ENCODE measurements at places on chromosomes 1 and 21.

GRCh38 chr1:54973205-54973921 lies 7.1 kb upstream of the TMEM61 start:
- no peak for DNase-seq

- DNase-seq = no peak
These were observed 60.5 kb downstream of the DMAP1 start for GRCh38 chr1:44273560-44274350.

DNA sequence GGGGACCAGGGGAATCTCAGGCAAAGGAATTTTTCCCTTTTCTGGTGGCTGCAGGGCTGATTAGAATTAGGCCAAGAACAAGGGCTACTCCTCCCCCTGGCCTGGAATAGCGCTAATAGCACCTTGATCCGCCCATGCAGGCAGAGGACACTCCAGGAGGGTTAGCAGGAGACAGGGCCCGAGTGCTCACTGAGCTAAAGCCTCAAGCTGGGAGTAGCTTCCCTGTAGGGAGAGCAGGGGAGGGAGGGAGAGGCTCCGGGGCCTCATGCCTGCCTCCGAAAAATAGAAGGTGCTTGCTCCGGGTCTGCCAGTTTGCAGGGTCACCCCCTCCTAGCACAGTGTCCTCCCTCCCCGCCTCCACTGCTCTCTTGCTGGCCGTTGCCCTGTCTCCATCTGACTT lies 3.8 kb downstream of the PTPN7 start:
- no peak for DNase-seq

DNA sequence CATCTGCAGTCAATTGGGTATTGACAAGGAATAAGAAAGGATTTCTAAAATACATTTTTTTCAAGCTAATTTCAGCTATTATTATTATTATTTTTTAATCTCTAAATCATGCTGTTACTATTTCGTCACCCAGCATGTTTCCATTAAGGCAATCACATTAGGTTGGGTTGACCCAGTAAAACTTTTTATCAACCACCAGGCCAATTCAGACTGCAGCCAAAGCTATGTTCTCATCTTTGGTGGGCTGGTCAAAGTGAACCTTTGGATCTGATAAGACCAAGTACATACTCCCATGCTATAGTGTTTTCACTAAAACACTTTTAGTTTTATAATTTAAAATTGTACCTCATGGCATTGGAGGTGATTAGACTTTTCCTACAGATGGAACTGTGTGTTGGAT lies 198.6 kb downstream of the PBX1 start:
- DNase-seq = no peak

GRCh38 chr1:55386456-55386855 lies 171.3 kb upstream of the USP24 start:
- no peak for DNase-seq

- DNase-seq = no peak
These were observed 166.8 kb downstream of the HIVEP3 start for GRCh38 chr1:41751804-41752513.

DNA sequence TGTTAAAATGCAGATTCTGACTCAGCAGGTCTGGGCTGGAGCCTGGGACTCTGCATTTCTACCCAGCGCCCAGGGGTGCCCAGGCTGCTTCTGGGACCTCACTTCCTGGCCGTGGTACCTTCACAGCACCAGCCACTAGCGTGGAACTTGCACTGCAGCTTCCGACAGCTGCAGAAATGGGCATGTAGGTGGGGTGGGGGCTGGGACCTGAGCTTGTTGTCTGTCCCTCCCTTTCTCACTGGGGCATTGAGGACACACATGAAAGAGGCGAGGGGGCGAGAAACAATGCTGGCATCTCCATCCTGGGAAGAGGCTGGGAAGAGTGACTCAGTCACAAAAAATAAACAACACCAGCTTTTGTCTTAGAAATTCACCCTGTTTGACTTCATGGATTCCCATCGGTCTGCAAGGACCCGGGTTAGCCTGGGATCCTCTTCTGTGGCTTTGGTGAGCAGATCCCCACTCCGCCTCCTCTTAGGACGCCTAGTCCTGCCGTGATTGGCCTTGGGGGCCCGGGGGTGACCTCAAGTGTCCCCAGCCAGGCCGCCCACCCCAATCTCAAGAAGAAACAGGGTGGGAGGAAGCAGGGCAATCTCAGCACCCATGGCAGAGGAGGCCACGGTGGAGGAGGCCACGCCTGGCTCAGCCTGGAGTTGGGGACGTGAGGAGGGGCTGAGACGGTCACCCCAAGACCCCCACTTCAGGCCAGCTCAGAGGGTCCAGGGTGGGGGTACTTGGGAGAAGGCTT lies 29.9 kb upstream of the POFUT2 start:
- DNase-seq = no peak

- DNase-seq = no peak
These were observed 108.9 kb downstream of the PEX14 start for GRCh38 chr1:10583641-10584040.

- no peak for DNase-seq
These were observed 1046.2 kb downstream of the KCNT2 start for GRCh38 chr1:195562074-195562473.

DNA sequence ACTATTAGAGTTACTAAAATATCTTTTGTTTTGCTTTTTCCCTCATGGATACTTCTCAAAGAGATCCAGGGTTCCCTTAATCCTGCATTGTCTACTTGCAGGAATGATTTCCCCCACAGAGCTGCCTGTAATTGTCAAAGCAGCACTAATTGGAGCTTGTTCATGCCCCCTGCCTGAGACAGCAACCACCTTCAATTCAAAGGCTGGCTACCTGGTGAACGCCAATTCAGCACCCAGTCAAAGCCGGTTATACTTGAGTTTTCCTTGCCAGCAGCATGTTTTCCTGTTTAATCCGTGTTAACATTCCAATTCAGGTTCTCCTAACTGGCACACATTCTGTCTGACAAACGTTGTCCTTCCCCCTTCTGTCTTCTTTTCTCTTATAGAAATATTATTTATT lies 382.9 kb downstream of the NTNG1 start:
- DNase-seq = no peak

GRCh38 chr21:18801468-18801867 lies 397.9 kb upstream of the TMPRSS15 start:
- DNase-seq = no peak

DNA sequence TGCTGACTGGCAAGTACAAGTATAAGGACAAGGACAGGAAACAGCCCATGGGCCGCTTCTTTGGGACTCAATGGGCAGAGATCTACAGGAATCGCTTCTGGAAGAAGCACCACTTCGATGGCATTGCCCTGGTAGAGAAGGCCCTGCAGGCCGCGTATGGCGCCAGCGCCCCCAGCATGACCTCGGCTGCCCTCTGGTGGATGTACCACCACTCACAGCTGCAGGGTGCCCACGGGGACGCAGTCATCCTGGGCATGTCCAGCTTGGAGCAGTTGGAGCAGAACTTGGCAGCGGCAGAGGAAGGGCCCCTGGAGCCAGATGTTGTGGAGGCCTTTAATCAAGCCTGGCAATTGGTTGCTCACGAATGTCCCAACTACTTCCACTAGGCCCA lies 32.0 kb downstream of the SLC16A1 start:
- no peak for DNase-seq

DNA sequence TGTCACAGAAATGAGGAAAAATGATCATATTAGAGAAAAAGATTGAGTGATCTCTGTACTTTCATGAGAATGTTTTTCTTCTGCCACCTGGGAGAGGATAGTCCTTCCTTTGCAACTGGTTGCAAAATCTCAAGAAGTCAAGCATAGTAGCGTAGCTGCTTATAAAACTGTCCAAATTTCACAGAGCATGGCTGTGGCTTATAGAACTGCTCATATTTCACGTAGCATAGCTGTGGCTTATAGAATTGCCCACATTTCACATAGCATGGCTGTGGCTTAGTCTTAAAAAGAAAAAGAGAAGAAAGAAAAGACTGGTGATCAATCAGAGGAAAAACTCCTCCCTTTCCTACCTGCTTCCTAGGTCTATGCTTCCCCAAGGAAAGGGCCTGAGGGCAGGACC lies 329.5 kb downstream of the SIPA1L2 start:
- DNase-seq = no peak

DNA sequence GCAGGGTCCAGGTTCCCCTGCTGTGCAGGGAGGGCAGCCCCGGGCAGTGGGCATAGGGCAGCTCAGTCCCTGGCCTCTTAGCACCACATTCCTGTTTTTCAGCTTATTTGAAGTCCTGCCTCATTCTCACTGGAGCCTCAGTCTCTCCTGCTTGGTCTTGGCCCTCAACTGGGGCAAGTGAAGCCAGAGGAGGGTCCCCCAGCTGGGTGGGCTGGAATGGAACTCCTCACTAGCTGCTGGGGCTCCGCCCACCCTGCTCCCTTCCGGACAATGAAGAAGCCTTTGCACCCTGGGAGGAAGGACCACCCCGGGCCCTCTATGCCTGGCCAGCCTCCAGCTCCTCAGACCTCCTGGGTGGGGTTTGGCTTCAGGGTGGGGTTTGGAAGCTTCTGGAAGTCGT lies 32.8 kb upstream of the LHX4 start:
- no peak for DNase-seq

- DNase-seq = no peak
These were observed 107.0 kb downstream of the GALNT2 start for GRCh38 chr1:230174041-230174440.

- DNase-seq = no peak
These were observed 79.6 kb downstream of the LTN1 start for GRCh38 chr21:28913071-28913470.

- DNase-seq = no peak
These were observed 100.0 kb downstream of the ABCA4 start for GRCh38 chr1:94020764-94021579.

GRCh38 chr1:178942285-178943198 lies 71.7 kb upstream of the ANGPTL1 start:
- no peak for DNase-seq

GRCh38 chr1:40808002-40808401 lies 24.4 kb downstream of the KCNQ4 start:
- no peak for DNase-seq

- DNase-seq = no peak
These were observed 402.2 kb upstream of the RUNX1 start for GRCh38 chr21:35451276-35451675.

DNA sequence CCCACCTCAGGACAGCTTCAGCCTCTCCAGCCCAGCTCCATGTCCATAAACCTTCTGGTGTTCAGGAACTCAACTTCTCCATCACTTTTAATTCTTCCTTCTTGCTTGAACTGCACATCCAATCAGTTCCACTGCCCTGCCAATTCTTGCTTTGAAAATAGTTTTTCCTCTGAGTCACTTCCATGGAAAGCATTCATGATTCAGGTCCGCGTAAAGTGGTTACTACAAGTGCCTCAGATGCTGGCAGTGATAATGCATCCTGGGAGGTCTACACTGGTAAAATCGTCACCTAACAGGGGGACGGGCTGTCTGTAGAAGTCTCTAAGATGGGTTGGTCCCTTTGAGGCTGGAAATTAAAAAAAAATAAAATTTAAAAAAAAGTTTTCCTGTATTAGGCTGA lies 25.9 kb upstream of the RCAN1 start:
- no peak for DNase-seq

DNA sequence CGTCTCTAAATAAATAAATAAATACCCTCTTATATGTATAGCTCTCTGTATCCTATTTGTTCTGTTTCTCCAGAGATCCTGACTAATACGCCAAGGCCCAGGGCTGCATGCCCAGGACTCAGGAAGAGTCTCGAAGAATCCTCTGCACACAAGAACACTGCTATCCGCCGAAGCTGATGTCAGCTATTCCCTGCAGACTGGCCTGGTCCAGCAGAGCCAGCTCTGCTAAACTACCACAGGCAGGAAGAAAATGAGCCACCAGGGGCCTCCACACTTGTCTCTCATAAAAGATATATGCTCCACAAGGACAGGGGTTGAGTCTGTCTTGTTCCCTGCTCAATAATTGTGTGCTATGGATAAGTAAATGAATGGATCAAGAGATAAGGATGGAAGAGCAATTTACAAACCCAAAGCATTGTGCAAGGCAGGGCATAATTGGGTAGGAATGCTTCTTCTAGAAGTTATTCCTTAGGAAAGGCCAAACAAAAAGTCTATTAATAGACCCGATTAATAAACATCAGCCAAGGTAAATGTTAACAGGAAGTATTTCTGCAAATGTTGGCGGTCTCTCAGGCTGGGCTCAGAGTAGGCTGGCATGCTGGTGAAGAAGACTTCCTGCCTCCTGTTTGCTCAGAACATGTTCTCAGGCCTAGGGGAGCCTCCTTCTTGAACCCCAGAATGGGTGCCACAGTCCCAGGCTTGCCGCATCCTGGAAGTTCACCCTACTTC lies 26.3 kb upstream of the MAN1C1 start:
- DNase-seq = no peak

DNA sequence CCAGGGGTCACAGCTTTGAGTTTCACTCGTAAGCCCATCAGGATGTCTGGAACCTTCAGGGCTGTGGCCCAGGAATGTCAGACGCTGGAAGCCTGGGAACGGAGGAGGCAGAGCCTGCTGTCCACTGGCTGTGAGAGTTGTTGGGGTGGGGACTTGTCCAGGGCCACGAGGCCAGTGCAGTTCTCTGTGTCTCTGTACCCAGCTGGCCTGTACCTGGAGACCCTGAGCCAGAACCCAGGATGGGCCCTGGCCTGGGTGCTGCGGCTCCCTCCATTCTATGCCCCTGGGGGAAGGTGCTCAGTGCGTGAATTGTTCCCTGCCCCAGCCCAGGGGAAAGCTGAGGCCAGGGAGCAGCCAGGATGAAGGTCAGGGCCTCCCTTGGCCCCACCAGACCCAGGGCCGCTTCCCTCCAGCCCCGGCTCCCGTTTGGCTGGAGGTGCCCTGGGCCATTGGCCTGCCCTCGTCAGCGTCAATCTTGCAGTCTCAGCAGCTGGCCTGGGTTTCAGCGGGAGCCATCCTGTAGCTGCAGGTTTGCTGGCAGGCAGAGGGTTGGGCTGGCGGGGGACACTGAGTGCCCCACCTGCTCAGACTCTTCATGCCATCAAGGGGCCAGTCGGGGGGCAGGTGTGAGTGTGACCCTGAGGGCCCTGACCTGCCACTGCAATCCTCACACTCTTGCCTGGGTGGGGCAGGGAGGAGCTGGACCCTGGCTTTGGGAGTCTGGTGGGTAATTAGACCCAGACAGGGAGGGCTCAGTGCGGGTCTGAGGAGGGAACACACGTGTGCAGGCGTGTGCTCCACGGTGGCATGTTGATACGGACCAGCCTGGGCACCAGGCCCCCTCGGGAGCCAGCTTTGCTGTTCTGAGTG lies 724 bp upstream of the CALML6 start:
- DNase-seq = no peak

- DNase-seq = no peak
These were observed 6.4 kb downstream of the OR2C3 start for GRCh38 chr1:247529771-247530355.

DNA sequence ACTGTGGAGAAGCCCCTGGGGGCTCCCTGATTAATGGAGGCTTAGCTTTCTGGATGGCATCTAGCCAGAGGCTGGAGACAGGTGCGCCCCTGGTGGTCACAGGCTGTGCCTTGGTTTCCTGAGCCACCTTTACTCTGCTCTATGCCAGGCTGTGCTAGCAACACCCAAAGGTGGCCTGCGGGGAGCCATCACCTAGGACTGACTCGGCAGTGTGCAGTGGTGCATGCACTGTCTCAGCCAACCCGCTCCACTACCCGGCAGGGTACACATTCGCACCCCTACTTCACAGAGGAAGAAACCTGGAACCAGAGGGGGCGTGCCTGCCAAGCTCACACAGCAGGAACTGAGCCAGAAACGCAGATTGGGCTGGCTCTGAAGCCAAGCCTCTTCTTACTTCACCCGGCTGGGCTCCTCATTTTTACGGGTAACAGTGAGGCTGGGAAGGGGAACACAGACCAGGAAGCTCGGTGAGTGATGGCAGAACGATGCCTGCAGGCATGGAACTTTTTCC lies 24.8 kb downstream of the PCSK9 start:
- no peak for DNase-seq

GRCh38 chr1:190477762-190478148 lies at the start of gene BRINP3:
BRINP3 (minus strand) TSS chr1:190477864.
- no peak for DNase-seq

- no peak for DNase-seq
These were observed 87.6 kb downstream of the IFI44 start for GRCh38 chr1:78737241-78737640.
